ENCODE measurements at places on chromosomes 1 and 21. TPM values are rescaled to one million over a fixed set of nuclear protein-coding genes. Genes with fewer than 3 reads are reported as not detected.

GRCh38 chr1:69693921-69694675, 126.4 kb downstream of the LRRC7 start:
- DNase-seq = no peak

- DNase-seq = no peak
Observed at GRCh38 chr1:204445860-204446412, 34.3 kb upstream of the PPP1R15B start.

DNA sequence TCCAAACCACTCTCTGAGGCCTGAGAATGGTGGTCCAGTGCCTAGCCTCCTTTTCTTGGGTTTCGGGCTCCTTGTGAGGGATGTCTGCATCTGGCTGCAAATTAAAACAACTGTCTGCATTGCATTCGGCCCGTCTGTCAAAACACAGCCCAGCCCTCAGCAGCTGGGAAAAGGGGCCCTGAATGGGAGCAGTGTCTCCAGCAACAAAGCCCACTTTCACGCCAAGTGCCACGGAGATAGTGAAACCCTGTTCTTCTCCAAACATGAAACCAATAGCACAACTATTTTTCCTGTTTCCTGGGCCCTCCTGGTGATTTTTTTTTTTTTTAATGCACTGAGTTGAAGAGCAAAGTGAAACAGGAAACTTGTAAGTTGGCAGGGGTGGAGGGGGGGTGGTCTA, 138.4 kb downstream of the PLXNA2 start:
- no peak for DNase-seq

GRCh38 chr1:153343040-153343681, 5.5 kb downstream of the PGLYRP4 start:
- no peak for DNase-seq

Gene ASPM
- 0.42 TPM for total RNA-seq

DNA sequence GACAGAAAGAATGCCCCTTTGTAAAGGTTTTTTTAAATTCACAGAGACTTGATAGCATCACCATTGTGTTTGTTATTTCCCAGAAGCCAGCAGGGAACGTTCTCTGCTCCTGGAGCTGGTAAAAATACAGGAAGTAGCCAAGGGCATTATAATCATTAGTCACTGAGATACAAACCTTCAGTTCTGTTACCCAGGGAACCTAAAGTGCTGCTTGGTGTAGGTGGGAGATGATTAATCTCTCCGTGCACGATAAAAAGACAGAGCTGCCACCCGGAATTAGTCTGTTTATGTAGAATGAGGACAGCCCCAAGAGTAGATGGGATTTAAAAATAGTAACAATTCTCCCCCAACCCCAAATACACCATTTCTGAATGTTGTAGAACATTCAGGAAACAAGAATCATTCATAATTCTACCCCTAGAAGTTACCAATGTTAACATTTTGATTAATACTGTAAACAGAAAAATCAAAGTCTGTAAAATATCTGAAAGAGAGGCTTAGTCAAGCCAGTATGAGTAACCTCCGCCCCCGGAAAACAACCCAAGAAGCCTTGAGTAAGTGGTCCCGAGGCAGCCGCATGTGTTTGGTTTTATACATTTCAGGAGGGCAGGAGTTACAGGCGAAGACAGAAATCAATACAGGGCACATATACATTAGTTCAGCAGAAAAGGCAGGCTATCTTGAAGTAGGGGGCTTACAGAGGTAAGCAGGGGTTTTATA, 45.3 kb upstream of the CTBS start:
- DNase-seq = no peak

DNA sequence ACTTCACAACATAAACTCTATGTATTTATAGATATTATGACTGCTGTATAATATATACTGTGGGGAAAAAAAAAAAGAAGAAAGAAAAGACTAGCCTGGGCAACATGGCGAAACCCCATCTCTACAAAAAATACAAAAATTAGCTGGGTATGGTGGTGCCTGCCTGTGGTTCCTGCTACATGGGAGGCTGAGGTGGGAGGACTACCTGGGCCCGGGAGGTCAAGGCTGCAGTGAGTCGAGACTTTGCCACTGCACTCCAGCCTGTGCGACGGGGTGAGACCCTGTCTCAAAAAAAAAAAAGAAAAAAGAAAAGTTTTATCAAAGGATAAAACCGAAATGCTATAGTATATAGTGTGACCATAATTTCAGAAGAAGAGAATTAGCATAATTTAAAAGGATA, 2.7 kb downstream of the EXOC8 start:
- DNase-seq = no peak

DNA sequence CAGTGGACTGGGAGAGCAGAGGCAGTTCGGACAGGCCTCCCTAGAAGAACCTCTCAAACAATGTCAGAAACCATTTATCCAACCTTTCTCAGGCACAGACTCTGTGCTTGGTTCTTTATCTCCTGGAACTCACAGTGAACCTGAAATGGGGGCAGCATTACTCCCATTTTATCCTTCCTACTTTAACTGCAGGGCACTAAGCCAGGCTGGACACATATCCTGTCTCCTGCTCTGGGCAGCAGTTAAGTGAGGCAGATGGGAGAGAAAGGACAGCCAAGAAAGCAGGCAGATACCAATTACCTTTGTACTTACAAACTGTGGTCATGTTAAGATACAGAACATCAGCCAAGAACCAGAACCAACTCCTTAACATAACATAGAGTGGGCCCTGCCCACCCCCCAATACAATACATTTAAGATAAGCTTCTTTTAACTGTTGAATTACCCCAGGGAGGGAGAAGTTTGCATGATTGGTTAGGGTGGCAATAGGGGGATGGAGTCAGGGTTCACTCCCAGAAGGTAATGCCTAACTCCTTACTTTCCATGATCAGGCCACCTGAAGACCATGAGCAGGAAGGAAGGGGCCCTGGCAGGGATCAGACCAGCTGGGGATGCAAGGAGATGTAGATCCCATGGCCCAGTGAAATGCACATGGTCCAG, 10.9 kb downstream of the KDF1 start:
- DNase-seq = no peak

- no peak for DNase-seq
Observed at GRCh38 chr1:208288495-208288894, 44.3 kb upstream of the PLXNA2 start.

DNA sequence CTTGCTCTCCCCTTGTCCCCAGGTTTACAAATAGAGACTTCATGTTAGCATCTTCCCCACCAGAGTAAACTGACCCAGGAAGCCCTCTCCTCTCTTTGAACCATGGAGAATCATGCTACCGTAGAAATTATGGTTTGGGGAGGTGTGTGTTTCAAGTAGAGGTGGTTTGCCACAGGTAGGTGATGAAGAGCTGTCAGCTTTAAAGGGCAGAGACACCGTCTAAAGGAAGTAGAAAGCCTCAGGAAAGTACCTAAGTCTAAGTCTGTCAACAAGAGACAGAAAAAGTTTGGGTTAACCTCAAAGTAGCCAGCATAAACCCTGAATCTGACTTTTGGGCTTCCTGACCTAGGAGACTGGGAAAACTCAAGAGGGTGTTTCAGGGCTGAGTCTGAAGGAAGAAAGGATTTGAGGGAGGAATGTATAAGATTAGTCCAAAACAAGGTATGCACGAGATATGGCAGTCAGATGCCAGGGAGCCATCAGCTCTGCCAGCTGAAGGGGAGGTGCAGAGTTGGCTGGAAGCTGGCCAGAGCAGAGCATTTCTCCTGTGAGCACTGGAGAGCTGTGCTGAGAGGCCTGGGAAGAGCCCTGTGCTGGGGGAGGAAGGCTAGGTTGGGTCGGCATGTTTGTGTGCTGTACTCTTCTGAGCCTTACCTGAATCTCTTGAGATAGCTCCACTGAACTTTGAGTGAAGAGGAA, 14.3 kb downstream of the ADAMTSL4 start:
- DNase-seq = peak; percentile 65

- DNase-seq = peak; percentile 66
Observed at GRCh38 chr21:42145569-42146272, 73.2 kb upstream of the ABCG1 start.

GRCh38 chr21:33121715-33122475, 52.0 kb downstream of the OLIG1 start:
- no peak for DNase-seq

- no peak for DNase-seq
Observed at GRCh38 chr1:172484252-172484651, 40.4 kb upstream of the PIGC start.

DNA sequence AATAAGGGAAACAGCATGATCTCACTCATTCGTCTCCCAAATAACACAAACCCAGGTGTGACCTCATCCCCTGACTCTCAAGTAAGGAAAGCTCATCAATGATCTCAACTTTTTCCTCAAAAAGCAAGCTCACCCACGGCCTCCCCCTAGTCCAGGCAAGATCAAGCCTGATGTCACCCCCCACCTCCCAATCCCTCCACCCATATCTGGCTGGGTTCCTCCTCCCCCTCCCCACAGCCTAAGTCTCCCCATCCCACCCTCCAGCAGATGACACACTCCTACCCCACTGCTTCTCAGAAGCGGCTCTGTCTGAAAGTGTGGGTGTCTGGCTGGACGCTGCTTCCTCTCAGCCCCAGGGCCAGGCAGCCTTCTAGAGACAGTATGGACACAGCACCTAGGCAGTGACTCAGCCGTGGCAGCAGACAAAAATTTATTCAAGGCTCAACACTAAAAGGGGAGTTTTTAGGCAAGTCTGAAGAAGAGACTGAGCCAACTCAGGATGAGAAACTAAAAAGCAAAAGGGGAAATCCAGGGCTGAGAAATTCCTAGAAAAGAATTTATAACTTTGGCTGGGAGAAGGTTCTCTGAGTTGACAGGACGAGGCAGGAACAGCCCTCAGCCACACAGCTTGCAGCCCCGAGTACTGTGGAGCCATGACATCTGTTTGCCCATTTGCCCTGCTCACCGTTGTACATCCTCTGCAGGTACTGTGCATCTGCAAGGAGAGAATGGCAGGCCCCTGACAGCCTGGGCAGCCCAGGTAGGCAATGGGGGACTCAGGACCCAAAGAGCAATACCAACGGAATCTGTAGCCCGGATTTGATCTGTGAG, 81.6 kb upstream of the LRRC8D start:
- no peak for DNase-seq

- no peak for DNase-seq
Observed at GRCh38 chr1:11691302-11691914, at the start of gene DRAXIN. DRAXIN (plus strand) TSS chr1:11691710; CDS start chr1:11706259, 14,549 bp downstream.

DNA sequence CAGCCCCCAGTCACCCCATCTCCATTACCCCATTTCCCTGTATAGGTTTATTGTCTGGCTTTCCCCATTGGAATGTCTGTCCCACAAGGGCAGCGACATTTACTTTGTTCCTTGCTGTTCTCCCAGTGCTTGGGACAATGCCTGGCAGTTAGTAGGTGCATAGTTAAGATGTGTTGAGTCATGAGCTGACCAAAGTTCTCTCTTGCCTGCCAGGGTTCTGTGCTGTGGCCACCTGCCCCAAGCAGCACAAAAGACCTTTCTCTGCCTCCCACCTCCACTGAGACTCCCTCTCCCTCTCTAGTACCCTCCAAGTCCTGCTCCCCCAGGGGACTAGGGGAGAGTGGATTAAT, 40.0 kb downstream of the TMCO4 start:
- no peak for DNase-seq

Gene COL6A1
- total RNA-seq = 289 TPM

DNA sequence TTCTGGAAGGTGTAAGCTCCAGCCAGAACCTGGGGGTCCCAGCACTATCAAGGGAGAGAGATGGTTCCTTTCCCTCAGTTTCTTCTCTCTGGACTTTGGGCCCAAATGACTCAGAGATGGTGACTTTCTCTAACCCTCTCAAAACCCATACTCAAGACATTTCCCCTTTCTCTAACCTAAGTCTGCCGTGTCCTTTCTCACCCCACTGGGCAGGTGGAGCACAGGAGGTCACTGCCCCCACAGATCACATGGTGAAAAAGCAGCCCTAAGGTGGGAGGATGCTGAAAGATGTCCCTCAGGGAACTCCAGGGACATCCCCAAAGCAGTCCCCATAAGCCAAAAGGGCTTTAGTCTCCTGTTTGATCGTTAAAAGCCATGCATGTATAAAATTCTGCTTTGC, 173.7 kb downstream of the HIVEP3 start:
- no peak for DNase-seq

Gene RHEX
- 27.1 TPM for total RNA-seq

DNA sequence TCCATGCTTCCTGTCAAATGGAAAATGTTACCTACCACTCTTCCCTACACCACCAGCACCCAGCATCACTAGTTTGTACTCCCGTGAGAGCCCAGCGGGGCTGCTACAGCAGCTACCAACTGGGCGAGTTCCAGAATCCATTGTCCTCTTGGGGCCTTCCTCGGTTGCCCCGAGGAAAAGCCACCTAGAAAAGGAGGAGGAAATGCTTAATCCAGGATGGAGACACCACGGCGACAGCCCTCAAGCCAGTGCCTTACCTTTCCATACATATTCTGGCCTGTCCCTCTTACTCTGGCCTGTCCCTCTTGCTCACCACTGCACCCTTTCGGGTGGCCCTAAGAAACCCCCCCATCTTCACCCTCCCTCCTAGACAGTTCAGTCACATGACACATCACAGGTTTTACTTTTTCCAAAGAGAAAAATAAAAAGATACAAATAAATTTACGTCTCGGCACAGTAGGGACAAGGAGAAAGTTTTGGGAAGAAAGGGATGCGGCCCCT, 478 bp downstream of the RIT1 start:
- DNase-seq = no peak

DNA sequence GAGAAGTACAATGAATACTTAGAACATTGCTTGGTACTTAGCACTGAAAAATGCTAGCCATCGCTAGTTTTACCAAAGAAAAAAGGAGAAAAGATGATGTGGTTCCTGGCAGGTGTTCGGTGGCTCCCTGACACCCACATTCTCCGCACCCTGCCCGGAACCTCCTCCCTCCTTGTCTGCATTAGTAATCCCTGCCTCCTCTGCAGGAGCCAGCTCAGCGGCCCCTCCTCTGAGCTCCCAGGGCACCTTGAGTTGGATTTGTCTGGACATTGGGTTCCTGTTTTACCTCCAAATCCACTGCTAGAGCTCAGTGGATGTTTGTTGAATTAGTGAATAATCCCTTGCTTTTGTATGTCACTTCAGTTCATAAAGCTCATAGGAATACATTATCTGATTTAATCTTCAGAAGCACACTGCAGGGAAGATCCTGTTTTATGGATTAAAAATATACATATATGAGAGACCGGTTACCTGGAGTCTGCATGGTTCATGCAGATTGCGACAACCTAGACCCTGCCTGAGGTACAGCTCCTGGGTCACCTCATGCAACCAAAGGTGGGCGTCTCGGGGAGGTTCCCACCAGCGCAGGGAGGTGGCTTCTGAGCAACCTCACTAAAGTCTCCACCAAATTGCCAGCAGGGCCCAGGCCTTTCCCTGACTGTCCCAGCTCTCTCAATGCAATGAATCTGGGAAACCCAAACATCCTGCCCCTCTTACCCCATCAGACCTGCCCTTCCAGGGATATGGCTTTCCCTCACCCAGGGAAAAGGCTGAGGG, 24.2 kb downstream of the PCAT6 start:
- peak; percentile 56 for DNase-seq

- no peak for DNase-seq
Observed at GRCh38 chr1:188514917-188515316, 1686.2 kb downstream of the PLA2G4A start.

- DNase-seq = no peak
Observed at GRCh38 chr1:165840423-165840822, 13.0 kb downstream of the UCK2 start.

Gene ICOSLG
- total RNA-seq = 3.0 TPM

Gene NBPF20
- total RNA-seq = 4.0 TPM
